DMS 273 treated with DMSO at 0.1 percent for 48 hours (cell line): ENCODE measurements at places on chromosomes 4 and X.

DNA sequence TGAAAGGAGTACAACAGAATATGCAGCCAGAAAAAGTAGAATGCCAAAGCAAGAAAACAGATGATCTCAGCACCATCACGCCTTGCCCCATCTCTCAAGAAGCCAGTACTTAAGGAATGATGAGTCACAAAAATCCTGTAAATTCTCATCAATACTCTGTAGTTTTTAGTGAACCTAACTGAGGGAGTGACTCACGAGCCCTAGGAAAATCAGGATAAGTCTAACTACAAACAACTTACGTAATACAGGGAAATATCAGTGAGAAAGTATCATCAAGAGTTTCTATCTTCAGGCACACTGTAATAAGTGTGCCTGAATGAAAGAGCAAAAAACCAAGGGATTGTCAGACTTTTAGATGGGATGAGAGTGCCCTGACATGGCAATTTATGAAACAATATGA lies 644.4 kb downstream of the STPG2 start:
- no peak for DNase-seq

DNA sequence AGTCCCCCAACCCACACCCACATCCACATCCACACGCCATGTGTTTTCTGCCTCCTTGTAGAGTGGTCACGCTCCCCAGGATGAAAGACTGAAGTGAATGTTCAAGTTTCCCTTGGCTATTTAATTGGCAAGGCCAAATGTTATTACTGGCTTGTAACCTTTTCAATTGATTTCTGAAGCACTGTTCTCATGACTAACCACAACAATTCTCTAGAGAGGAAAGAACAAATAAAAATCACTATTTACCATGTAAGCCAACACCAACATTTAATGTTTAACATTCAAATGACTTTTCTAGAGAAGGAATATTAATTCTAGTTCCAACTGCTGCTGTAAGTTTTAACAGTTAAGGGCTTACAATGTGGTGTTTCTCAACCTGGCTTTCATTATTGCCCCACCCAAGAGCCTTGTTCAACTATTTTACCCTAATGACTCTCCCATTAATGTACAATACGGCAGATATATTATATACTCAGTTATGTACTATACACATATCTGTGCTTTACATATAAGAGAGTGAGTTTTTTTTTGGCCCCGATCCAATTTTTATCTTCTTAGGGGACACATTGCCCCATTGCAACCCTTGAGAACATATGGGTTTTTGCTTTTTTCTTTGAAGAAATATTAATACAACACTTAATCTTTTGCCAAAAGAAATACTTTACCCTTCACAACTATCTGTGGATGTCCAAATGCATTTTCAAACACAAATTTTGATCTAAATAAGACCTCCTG lies 46.5 kb downstream of the RELL1 start:
- no peak for DNase-seq

DNA sequence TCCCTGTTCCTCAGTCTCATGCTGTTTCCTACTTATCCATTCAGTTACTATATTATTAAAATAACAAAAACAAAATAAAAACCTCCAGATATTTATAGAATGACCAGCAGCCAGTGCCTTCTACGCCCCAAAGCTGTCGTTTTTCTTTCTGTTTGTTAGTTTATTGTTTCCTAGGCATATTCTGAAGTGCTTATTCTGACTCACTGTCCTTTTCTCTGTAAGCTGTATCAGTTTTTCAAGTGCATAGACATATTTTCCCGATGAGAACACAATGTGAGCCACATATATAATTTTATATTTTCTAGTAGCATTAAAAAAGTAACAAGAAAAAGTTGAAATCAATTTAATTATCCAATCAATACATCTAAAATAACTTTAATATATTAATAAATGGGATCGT lies 2158.6 kb upstream of the TENM3 start:
- no peak for DNase-seq

DNA sequence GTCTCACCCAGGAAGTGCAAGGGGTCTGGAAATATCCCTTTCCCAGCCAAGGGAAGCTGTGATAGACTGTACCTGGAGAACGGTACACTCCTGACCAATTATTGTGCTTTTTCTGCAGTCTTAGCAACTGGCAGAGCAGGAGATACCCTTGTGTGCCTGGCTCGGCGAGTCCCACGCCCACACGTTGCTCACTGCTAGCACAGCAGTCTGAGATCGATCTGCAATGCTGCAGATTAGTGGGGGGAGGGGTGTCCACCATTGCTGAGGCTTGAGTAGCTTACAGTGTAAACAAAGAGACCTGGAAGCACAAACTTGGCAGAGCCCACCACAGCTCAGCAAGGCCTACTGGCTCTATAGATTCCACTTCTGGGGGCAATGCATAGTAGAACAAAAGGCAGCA lies 138.5 kb downstream of the CHRDL1 start:
- no peak for DNase-seq

- no peak for DNase-seq
Measured at GRCh38 chrX:124215786-124216185, 116.7 kb upstream of the TEX13D start.

DNA sequence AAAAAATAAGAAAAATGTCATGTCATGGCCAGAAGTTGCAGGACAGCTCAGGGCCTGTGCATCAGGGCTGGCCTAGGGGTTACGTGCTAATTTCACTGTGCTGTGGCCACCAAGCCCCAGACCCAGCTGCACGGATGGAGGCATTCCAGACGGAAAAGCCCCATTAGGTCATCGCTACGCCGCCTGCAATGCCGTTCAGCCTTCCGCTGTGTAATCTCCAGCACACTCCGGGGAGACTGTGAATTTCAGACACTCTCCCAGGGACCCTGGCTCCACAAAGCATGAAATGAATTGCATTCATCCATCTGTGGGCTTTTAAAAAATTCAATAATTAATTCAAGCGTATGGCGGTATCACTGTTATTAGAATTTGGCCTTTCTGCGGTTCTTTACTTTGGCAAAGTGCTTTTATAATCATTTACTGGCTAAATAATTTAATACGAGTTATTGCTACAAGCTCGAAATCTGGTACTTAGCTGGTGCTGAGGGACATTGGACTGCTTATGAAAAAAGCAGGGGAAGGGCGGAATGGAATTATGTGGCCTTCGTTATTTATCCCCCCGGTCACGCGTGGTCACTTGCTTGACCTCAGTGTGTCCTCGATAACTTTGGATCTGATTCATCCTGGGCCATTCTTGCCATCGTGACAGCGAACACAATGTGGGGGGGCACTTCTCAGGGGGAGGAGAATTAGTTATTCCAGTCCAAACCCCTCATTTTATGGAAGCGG lies 9.0 kb upstream of the NSG1 start:
- DNase-seq: no peak

DNA sequence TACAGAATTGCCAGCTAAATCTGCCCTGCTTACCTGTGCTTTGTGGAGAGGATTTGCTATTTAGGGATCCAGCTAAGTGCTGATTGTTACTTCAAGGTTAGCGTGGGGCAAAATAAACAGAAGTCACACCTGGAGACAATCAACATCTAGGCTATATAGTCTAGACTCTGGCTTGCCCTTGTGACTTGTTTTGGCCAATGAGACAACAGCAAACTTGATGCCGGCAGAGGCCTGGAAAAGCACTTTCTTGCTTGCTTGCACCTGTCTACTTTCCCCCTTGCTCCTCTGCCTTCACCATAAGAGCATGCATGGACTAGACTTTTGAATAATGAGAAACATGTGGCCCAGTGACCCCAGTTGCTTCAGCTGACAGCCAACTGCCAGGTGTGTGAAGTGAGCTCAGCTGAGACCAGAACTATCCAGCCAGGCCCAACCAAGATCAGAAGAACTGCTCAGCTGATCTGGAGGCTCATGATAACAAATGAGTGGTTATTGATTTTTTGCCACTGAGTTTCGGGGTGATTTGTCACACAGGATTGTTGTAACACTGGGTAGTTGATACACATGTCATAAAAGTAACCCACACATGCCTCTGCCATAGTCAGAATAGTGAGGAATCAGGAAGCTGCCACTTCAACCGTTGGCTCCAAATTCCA lies 164.4 kb downstream of the RBMX2 start:
- DNase-seq: no peak

- DNase-seq: no peak
Measured at GRCh38 chr4:24003496-24003895, 113.6 kb upstream of the PPARGC1A start.

DNA sequence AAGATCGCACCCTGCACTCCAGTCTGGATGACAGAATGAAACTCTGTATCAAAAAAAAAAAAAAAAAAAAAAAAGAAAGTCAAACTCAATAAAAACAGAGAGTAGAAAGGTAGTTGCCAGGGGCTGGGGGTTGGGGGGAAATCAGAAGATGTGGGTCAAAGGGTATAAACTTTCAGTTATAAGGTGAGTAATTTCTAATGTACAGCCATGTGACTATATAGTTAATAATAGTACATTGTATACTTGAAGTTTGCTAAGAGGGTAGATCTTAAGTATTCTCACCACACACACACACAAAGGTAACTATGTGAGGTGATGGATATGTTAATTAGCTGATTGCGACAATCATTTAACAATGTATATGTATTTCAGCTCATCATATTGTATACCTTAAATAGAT lies 11.5 kb downstream of the HERC6 start:
- DNase-seq: no peak

- no peak for DNase-seq
Measured at GRCh38 chr4:70183168-70183939, 12.2 kb upstream of the ODAM start.

- DNase-seq: no peak
Measured at GRCh38 chrX:152632445-152633097, 5.1 kb upstream of the GABRQ start.

GRCh38 chrX:154458116-154458953 lies at the start of gene PLXNA3:
Gene PLXNA3, plus strand, starts transcription at chrX:154458281. Its CDS starts 1,903 bp downstream, at chrX:154460184.
- no peak for DNase-seq

DNA sequence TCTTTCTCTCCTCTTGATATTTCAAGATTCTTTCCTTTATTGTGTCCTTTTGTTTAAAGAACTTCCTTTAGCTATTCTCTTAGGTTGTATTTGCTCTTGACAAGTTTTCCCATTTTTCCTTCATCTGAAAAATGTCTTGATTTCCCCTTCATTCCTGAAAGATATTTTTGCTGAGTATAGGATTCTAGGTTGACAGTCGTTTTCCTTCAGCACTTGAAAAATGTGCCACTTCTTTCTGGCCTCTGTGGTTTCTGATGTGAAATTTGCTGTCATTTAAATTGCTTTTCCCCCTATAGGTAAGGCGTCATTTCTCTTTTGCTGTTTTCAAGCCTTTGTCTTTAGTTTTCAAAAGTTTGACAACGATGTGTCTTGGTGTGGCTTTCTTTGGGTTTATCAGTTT lies 23.3 kb upstream of the LAMTOR3 start:
- no peak for DNase-seq

DNA sequence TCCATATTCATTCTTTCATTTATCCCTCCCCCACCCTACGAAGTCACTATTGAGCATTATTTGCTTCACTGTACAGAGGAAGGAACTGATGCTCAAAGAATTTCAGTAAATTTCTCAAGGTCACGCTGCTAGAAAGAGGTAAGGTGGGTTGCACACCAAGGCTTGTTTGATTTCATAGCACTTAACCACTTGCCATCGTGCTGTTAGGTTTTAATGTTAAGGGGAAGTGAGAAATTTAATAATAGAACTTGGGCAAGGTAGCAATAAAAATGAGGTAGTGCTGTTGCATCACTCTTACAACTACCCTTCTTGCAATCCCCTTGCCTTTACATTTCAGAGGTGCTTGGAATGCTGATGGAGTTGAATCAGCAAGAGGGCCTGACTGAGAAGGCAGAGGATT lies 343.1 kb downstream of the MID1IP1 start:
- no peak for DNase-seq

- no peak for DNase-seq
Measured at GRCh38 chr4:20354120-20354519, 102.4 kb downstream of the SLIT2 start.

DNA sequence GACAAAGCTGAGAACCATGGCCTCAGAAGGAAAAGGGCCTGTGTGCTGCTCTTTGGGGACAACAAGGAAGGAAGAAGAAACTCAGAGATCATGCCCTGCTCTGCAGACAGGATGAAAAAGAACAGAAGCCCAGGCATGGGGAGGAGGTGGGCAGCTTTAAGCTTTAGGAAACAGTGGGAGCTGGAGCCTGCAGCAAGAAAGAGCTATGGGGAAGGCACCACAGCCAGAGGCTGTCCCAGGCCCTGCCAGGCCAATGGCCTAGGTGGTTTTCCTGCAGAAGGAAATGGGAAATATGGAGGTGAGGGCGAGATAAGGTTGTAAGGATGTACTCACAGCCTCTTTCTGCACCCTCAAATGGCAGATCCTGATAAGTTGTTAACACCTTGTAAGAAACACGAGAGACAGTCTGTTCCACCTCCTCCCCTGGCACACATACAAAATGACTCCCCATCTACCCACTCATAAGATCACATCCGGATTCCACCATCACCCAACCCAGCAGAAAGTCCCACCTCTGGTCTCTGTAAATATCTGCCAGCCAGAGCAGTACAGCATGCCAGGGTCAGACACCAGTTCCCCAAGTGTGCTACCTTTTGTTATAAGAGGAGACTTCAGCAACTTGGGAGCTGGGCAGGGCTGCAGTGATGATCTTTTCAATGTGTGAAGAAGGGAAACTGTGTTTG lies 105.2 kb downstream of the RTL5 start:
- DNase-seq: no peak

DNA sequence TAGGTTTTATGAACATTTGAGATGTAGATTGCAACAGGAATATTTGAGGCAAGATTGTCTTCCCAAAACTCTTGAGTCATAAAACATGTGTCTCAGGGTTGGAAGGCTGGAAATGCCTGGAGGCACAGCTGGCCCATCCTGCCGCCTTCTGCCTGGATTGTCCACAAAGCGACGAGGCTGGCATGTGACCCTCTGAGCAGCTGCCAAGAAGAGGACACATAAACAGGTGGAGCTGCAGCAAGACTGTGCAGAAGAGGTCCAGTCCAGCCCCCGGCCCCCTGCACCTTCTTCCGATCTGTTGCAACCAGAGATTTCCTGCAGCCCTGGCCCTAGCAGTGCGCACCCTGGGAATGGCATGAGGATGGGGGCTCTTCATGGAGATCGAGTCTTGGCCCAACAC lies 101.9 kb upstream of the BCOR start:
- no peak for DNase-seq

GRCh38 chr4:57877047-57877458 lies 766.9 kb upstream of the IGFBP7 start:
- DNase-seq: no peak

DNA sequence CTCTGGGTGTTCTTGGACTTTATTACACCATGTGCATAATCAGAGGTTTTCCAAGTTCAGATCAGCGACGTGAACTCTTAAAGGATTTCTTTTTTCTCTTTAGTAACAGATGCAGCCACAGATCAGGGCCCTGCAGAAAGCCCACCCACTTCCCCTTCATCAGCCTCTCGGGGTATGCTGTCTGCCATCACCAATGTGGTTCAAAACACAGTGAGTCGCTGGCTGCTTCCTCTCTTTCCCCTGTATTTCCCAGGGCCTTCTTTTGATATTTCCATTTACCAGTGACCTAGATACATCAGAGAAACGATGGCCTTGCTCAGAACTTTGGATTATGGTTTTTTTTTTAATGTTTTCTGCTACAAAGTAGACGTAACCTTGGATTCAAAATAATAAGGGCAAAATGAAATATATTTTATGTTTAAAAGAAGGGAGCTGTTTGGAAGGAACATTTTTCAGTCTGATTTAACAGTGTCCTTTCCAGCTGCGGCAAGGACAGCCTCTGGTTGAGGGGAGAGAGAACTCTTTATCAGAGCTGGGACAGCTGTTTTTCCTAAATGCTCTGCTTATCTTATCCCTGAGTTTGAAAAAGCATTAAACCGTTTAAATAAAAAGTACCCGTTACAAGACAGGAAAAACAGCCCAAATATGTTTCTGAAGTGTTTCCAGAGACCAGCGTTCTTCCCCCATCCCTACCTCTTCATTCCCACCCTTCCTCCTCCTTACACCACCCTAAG lies 38.2 kb downstream of the FAM114A1 start:
- no peak for DNase-seq
